Upper lobe of left lung (tissue), 6 donors: ENCODE measurements at places on chromosomes 3 and 15. TPM values are rescaled to one million over a fixed set of nuclear protein-coding genes. Genes with fewer than 3 reads are reported as not detected.
A peak's percentile ranks its signal among the peaks of the same experiment; 100 is the strongest.

IL1RAP gene
- 22.7 TPM for total RNA-seq

TMEM108 gene
- 3.1 TPM for total RNA-seq

HGD gene
- 2.5 TPM for total RNA-seq

ITIH1 gene
- 0.40 TPM for total RNA-seq

P2RY12 gene
- 2.8 TPM for total RNA-seq

SPSB4 gene
- total RNA-seq: not detected

SLC22A13 gene
- total RNA-seq: not detected

ZKSCAN7 gene
- 3.7 TPM for total RNA-seq

CMTM6 gene
- total RNA-seq: 86.0 TPM

CCK gene
- not detected for total RNA-seq

HHATL gene
- total RNA-seq: not detected

DNA sequence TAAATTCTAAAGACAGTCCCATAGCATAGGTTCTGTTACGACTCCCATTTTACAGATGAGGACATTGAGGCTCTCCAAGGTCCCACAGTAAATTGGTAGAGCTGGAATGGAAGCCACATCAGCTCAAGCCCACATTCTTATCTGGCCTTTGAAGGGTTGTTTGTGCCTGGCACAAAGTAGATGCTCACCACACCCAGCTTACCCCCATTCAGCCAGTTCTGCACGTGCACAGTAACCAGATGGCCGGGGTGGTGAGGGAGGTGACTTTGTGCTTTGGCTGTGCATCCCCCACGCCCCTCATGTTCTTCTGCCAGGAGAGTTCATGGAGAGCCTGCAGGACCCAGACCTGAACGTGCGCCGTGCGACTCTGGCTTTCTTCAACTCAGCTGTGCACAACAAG lies 16.2 kb downstream of the RPL32 start:
- no peak for DNase-seq

- no peak for DNase-seq
Measured at GRCh38 chr3:156187146-156187769, 66.9 kb downstream of the KCNAB1 start.

DNA sequence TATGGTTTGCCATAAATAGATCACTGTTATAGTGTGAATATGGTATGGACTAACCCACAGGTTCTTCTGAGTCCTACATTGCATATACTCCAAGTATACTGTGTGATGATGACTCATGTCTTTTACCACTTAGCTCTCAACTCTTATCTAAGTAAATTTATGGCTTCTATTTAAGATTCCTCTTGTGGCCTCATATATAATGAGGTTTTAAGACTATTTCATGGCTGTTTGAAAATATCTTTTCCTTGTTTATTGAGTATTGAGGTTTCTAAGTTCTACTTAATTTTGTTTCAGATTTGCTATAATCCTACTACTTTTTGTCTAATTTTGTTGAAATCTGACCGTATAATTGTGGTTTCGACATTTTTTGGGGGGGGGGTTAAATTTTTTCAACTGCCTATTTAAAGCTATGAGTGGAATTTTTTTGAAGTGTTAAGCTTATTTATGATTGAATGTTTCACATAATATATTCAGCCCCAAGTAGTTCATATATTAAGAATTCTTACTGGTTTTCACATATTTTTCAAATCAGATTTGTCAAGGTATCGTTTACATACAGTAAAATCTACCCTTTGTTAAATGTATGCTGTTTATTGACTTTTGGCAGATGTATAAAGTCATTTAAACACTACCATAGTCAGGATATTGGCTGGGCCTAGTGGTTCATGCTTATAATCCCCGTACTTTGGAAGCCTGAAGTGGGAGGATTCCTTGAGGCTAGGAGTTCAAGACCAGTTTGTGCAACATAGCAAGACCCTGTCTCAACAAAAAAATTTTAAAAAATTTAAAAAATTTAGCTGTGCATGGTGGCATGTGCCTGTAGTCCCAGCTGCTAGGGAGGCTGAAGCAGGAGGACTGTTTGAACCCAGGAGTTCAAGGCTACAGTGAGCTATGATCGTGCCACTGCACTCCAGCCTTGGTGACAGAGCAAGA lies 11.7 kb downstream of the SLC25A36 start:
- DNase-seq: no peak

GRCh38 chr15:39180483-39180933 lies 400.4 kb upstream of the THBS1 start:
- DNase-seq: no peak

DNA sequence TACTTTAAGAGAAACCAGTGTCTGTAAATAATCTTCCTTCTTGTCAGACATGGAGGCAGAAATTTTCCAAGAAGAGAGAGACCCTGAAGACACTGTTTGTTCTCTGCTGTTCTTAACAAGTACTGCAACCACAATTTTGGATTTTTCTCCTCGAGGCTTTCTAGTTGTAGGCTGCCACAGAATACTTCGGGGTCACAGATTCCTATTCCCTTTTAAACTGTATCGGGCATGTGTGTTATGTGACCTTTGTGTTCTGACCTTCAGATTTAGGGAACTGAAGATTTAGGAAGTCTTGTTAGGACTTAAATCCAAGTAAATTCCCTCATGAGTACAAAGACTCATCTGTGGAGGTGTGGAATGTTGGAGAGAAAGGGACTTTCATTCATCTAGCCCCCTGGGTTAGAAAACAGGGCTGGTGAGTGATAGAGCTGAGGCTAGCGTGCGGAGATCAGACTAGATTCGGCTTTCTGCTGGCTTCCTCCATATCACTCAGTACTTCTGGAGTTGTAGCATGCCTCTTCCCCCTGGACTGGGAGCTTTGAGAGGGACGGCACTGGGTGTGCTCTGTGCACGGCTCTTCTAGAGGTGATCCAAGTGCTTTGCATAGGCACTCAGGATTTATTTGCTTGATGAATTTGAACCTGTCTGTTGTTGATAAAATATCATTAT lies 237.0 kb downstream of the LPP start:
- DNase-seq: no peak

GRCh38 chr3:133792171-133792763 lies 13.3 kb upstream of the SRPRB start:
- no peak for DNase-seq

DNA sequence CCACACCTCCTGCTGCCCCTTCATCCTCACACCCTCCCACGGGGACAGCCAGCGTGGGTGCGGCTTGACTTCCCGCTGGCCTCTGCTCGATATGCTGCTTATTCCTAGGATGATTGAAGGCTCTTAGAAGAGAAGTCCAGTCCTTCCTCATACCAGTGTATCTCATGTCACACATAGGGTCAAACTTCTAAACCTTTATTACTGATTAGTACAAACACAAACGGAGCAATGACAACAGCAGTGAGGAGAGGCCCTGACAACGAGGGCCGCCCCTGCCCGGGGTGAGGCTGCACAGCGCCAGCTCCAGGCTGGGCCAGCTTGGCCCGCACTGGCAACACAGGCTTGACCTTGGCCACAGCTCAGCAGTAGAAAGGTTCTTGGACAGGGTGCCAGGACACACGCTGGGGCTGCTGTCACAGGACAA lies 3.7 kb downstream of the CIB1 start:
- no peak for DNase-seq

DNA sequence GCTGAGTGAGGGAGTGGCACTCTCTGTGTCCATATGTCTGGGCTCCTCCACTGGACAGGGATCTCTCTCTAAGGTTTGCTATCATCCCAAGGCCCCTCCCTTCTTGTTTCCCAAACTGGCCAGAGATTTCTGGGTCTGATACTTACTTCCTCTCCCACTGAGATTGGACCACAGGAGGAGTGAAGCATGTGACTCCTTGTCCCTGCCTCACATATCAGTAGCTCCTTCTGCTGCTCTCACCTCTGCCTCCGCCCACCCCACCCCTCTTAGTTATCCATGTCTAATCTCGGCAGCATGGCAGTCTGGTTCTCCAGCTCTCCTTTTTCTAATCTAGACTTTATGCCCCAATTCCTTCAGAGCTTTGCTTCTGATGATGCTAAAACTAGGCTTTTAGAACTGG lies 223.1 kb downstream of the RPLP1 start:
- no peak for DNase-seq

- DNase-seq: no peak
Measured at GRCh38 chr3:161310649-161311423, 60.5 kb downstream of the SPTSSB start.

GRCh38 chr3:39531066-39531465 lies 63.6 kb downstream of the MOBP start:
- no peak for DNase-seq

DNA sequence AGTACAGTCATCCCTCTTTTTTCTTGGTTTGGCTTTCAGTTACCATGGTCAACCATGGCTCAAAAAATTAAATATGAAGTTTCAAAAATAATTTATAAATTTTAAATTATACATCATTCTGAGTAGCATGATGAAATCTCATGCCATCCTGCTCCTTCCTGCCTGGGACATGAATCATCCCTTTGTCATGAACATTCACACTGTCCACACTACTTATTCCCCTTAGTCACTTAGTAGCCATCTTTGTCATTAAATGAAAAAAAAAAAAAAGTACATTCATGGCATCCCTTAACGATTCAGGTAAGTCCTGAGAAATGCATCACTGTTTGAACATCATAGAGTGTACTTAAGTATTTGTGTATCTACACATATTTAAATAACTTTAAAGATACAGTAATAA lies 1046.3 kb downstream of the ROBO2 start:
- DNase-seq: no peak

GRCh38 chr15:100264994-100265640 lies 76.7 kb downstream of the ADAMTS17 start:
- no peak for DNase-seq

GRCh38 chr3:53845881-53846133 lies 412 bp downstream of the CHDH start:
- no peak for DNase-seq

DNA sequence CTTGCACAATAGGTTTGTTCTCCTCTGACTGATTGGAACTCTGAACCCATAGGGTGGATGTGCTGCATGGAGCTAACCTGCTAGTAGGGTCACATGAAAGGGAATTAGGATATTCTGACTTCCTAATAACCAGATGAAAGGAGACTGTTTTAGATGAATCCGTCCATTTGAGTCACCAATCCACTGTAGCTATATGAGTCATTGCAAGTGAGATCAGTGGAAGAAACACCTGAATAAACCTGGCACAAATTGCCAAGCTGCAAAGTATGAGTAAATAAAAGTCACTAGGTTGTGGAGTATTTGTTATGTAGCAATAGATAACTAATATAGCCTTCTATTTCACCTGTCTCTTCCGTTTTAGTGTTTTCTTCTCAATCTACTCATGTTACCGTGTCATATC lies 584.4 kb downstream of the PDCD6IP start:
- DNase-seq: no peak

- no peak for DNase-seq
Measured at GRCh38 chr3:48402907-48403306, 27.0 kb downstream of the PLXNB1 start.

DNA sequence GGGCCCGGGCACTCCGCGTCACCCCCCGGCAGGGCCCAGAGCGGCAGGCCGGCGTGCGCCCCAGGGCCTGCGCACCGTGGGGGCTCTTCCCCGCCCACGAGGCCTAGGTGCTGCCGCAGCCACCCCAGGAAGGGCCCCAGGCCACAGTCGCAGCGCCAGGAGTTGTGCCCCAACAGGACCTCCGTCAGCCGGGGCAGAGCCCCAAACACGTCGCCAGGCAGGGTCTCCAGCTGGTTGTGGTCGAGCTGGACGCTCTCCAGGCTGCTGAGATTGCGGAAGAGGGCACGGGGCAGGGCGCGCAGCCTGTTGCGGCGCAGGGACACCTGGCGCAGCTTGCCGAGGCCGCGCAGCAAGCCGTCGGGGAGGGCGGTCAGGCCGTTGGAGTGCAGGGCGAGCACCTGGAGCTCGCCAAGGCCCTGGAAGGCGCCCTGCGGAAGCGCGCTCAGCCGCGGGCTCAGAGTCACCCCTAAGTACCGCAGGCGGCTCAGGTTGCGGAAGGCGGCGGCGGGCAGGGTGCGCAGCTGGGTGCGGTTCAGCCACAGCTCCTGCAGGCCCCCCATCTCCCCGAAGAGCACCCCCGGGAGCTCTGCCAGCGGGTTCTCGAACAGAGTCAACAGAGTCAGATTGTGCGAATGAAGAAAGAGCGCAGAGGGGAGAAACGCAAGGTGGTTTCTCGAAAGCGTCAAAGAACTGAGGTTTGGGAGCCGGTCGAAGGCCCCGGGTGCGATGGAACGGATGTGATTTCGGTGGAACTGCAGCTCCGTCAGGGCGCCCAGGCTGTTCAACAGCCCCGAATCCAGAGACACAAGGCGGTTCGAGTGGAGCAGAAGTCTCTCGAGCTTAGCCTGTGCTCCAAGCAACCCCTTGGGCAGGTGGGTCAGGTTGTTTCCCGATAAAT lies 2.0 kb downstream of the GP5 start:
- DNase-seq: no peak

DNA sequence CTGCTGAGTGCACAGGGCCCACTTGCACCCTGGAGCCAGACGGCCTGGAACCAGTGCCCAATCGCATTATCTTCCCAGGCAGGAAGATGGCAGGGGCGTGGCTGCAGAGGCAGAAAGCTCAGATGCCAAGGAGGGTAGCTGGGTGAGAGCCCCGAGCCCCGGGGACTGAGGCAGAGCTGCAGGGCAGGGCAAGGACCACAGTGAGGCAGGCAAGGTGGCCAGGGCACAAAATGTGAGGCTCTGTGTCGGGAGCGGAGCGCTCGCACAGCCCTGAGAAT lies 1.6 kb upstream of the CCDC33 start:
- DNase-seq: no peak

- DNase-seq: no peak
Measured at GRCh38 chr3:63807961-63808565, 11.0 kb upstream of the C3orf49 start.

GRCh38 chr3:185328324-185329004 lies 34.5 kb upstream of the MAP3K13 start:
- peak; percentile 52 for DNase-seq

- no peak for DNase-seq
Measured at GRCh38 chr3:108453565-108453964, 56.8 kb downstream of the MYH15 start.

DNA sequence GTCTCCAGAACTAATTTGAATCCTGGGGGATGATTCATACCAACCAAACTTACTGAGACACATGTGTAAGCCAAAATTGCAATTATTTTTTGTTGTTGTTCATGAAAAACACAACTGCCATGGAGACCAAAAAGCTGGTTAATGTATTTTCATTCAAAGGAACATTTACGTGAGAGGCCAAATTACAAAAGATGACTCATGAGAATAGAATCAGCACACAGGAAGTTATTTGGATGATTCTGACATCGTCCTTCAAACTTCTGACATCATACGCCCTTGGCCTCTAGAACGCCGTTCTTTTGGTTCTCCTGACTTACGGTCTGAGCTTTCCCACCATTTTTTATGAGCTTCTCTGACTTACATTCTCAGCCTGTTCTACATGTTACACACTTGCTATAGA lies 3.0 kb upstream of the ZNF280D start:
- no peak for DNase-seq
